ENCODE measurements at places on chromosomes 13 and 19.

DNA sequence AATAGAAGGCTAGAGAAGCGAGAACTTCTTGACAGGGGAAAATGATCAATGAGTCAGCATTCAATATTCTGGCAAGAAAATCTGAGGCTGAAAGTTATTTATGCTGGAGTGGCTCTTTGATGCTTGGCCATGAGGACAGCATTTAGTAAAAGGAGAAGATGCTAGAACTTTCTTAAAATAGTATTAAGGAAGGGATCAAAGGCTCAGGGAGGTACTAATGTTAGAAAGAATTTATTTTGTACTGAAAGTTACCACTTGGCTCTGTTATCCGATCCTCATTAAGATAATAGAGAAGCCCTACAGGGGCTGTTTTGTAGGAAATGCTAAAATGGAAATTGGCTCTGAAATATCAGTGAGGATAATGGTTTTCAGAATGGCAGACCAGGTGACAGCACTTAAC, 1774.6 kb upstream of the PCDH20 start:
- DNase-seq = no peak

GRCh38 chr13:109204657-109205056, 575.2 kb downstream of the MYO16 start:
- no peak for DNase-seq

DNA sequence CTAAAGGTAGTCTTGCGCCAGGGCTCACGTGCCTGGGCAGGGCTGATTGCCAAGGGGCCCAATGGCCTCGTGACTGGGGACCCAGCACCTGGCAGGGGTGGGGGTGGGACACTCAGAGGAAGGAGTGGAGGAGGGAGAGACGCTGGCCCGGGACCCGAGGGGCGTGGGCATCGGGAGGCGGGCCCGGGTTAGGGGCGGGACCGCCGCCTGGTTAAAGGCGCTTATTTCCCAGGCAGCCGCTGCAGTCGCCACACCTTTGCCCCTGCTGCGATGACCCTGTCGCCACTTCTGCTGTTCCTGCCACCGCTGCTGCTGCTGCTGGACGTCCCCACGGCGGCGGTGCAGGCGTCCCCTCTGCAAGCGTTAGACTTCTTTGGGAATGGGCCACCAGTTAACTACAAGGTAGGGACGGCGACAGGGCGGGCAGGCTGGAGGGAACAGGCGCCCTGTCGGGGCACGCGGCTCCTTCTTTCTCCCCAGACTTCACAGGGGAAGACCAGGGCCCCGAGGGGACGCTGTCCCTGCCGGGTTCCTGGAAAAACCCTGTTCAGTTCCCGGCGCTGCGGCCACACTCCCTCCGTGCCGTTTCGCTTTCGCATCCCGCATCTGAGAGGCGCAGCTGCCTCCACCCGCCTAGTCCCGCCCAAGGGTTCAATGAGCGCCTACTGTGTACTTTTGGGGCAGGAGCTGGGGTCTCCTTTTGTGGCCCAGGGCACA, at the start of gene IFI30:
TSS of gene IFI30 (plus strand) at position 242 of the 717 bp plus-strand sequence. CDS start at position 271, 29 bp downstream.
- DNase-seq = peak; percentile 53

DNA sequence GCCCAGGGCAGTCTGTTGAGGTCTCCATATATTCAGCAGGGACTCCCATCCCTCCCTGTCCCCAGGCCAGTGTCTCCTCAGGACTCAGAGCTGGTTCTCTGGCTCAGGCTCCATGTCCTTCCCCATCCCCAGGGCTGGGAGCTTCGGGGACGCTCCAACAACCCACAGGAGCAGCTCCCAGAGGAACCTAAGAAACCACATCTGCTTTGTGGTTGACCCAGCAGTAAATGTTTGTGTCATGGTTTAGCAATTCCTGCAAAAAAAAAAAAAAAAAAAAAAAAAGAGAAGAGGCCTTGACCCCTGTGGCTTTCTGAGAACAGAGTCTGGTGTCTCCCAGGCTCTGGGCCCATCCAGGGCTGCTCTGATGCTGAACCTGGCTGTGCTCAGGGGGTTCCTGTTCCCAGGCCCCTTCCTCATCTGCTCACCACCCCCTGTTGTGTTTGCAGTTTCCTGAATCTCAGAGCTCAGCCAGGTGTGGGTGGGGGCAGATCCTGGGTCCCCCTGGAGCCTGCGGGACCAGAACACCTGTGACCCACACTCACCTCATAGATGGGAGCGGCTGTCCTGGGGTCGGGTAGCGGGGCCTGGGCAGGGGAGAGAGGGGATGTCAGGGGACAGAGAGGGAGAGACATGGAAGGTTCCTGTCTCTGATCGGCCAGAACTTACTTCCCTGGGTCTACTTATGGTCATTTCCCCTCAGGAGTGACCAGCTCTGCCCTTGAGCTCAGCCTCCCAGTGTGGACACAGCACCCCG, 25.2 kb upstream of the CEACAM1 start:
- DNase-seq = peak; percentile 62

- no peak for DNase-seq
Measured at GRCh38 chr13:111650626-111651025, 330.2 kb downstream of the TEX29 start.

DNA sequence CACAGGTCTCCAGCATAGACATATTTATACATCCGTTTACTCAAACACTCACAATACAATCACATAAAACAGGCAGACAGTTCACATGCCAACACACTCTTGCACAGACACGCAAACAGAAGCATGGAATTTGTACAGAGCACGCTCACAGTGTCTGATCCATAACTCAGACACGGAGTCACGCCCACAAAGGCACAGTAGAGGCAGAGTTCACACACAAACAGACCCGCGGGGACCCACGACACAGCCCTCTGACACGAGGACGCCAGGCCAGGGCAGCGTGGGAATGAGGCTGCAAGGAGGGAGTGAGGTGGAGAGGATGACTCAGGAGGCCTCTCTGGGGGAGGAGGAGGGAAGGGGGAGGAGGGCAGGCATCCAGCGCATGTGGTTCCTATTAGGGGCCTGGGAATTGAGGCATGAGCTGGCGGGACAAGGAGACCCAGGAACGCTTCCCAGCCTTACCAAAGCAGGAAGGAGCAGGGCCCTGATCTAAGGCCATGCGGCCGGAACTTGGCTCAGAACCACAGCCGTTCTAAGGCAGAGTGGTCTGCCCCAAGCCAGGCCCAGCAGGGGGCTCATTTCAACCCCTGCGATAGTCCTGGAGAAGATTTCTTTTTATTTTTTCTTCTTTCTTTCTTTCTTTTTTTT, 9.1 kb upstream of the OLFM2 start:
- no peak for DNase-seq

- DNase-seq = no peak
Measured at GRCh38 chr13:26996965-26997752, 174.5 kb downstream of the USP12 start.

DNA sequence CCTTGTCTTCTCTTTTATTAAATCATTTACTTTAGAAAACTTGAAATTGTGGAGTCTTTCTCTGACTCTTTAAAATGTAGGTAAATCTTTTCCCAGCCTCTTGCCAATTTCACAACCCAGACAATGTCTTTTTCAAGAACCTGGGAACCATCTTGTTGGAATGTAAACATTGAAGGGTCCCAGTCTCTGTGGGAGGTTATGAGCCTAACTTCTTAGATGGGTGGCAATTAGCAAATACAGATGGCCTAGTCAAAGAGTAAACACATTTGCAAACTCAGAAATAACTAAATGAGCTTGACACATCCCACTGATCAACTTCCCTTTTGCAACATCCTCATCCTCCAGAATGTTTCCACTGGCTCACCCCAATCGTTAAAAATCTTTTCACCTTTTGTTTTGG, 721.0 kb downstream of the PCDH9 start:
- DNase-seq = no peak

DNA sequence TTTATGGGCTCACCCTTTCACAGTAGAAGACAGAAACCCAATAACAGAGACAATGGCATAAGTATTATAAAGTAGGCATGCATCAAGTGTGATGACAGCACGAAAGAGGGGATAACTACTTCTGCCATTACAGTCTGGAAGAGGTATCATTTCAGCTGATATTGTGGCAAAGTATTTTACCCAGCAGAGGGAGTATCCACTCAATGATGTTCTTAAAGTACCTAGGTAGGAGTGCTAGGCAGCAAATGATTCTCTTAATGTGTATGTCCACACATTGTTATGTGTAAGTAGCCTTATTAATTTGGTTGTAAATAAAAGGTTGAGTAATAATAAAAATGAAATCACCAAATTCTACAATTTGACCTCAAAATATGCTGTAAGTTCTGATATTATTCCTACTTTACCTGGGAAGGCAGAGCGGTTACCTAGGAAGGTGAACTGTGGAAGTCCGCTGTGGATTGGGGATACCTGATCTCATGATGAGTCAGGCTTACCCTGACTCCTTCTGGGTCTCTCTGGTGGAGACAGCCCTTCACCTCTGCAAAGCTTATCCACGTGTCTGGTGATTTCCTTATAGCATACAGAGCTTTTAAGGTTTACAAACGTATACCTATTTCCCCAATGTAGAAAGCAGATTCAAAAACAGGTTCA, 4.1 kb upstream of the UBAC2 start:
- peak; percentile 71 for DNase-seq

DNA sequence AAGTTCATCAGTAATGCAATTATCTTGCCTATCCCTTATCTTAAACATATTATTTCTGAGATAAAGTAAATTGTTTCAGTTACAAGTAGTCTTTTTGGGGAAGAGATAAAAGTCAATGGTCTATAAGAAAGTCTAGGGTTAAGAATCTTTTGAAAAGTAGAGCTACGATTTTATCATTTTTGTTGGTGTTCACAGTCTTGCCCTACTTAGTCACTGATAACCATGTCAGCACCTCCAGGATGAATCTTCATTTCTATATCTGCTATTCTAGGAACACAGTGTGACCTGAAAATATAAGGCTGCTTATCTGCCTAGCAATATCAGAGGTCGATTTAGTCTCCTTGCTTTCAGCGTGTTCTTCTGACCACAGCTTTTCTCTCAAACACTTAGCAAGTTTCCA, 1676.5 kb upstream of the PRR20A start:
- no peak for DNase-seq

- no peak for DNase-seq
Measured at GRCh38 chr13:50991579-50992521, 82.3 kb downstream of the RNASEH2B start.

DNA sequence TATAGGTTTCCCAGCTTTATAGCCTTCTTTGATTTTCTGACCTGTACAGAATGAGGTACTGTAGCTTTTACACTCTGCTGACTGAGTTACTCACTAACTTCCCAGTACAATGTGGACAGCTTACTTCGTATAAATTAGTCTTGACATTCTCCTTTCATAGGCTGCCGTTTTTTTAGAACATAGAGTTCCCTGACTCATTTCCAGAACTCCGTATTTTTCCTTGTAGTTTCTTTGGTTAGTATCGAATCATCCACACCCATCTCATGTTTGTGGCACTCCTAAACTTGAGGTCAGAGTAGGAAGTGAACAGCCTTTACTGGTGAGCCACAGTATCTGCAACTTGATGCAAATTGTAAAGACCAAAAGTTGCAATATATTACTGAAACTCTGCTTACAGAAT, 303.9 kb downstream of the SLITRK5 start:
- no peak for DNase-seq

- DNase-seq = no peak
Measured at GRCh38 chr13:19817510-19818158, 34.9 kb upstream of the PSPC1 start.

- no peak for DNase-seq
Measured at GRCh38 chr13:36261011-36261410, 36.6 kb downstream of the CCDC169 start.

DNA sequence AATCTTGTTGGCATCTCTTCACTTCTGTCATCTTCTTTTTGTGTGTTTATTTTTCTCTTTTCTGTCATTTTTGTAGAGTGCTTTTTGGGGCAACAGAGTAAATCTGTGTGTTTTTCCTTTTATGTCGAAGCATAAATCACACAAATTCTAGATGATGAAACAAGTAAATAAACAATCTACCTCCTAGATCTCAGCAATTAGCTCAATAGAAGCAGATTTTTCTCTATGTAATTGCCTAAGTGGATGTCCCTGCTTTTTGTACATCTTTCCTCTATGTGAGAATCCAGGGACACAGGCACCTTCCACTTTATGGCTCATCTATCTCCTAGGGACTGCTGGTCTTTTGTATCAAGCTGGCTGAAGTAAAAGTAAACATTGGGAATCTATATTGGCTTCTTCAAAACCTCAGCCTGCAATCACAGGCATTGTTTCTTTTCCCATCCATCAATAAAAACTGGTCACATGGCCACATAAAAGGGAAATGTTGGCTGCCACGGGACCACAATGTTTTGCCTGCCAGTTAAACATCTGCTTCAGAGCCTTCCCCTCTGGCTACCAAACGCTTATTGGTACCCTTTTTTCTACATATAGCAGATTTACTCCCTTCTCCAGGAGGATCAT, 323.8 kb downstream of the LMO7 start:
- no peak for DNase-seq

GRCh38 chr13:43411741-43412140, 375.0 kb downstream of the ENOX1 start:
- DNase-seq = no peak

- no peak for DNase-seq
Measured at GRCh38 chr13:56755181-56755935, 385.4 kb upstream of the PRR20A start.

DNA sequence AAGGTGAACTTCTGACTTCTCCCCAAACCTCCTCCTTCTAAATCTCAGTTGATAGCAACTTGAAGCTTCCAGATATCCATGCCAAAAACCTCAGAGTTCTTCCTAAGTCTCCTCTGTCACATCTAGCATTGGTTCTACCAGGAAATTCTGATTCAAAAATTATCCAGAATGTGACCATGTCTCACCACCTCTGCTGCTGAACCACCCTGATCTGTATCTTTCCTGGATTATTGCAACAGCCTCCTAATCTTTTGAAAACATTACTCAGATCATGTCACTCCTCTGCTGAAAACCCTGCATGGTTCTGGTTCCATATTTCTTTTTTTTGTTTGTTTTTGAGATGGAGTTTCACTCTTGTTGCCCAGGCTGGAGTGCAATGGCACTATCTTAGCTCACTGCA, 78.7 kb upstream of the TNFSF11 start:
- DNase-seq = no peak

DNA sequence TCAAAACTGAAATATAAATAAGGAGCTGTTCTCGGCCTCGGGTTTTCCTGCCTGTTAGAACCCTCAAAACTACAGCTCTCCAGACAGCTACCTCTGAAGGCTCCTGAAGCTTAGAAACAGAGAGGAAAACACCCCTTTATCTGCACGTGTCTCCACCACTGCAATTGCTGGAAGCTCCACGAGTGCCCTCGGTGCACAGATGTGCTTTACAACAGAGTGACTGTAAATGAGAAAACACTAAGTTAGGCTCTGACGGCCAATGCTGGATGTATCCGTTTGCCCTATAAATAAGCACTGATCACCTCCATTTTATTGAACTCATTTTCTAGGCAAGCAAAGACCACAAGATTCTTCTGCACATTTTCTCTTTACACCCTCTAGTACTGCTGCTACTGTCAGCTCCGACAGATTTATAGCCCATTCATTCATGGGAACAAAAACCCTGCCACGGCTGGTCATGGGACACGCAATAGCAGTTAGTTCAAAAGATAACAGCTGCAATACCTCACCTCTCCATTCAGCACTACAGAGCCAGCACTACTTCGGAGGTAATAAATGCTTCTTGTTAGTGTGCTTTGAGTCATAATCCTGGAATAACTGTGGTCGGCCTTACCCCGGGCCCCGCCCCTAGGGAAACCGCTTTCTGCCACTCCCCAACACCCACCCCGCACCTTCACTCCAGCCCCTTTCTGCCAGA, 241.1 kb upstream of the ZNF507 start:
- DNase-seq = no peak
